ENCODE measurements at places on chromosomes 7 and 10.

- no peak for DNase-seq
Measured at GRCh38 chr10:14124941-14125340, 205.8 kb downstream of the FRMD4A start.

DNA sequence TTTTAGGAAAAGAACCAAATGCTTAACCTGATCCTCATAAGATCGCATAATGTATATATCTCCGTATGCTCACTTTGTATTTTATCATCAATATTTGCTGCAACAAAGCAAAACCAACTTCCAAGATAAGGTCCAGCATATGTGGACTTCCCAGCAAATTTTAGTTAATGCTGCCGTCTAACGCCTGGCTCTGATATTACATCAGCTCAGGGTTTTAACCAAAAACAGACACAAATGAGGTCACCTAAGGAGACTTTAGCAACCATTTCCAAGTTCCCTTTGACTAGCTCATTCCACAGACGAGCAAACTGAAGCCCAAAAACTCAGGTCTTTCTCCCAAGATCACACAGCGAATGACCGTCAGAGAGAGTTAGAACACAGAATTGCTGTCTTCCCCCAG is 59.4 kb upstream of the UCN3 start:
- DNase-seq = no peak

GRCh38 chr7:155456738-155457543 is 988 bp upstream of the EN2 start:
- peak; percentile 24 for DNase-seq

DNA sequence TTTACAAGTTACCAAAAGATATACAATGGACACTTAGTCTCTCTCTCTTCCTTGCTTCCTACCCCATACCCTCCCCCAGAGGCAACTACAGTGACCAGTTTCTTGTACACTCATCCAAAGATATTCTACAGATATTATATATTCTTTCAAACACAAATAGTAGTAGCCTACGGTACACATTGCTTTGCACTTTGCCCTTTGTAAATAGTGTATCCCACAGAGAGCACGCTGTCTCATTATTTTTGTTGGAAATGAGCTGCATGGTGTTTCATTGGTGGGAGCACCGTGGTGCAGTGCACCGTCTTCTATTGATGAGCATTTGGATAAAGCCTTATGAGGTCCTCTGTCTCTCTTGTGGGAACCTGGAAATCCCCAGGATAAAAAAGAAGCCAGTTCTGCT is 24.2 kb downstream of the STRA8 start:
- no peak for DNase-seq

GRCh38 chr10:20632696-20633095 is 264.4 kb downstream of the NEBL start:
- no peak for DNase-seq

DNA sequence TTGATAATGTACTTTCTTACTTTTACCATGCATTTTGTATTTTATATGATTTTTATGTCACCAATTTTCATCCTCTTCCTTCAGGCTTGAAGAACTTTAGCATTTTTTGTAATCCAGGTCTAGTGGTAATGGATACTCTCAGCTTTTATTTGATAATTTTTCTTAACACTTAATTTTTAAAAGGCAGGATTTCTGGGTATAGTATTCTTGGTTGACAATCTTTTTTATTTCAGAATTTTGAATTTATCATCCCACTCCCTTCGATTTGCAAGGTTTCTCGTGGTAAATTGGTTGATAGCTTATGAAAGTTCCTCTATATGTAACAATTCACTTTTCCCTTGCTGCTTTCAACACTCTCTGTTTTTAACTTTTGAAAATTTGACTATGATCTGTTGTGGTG is 363.7 kb downstream of the HTR7 start:
- no peak for DNase-seq

GRCh38 chr10:6796231-6796630 is 216.2 kb upstream of the PRKCQ start:
- DNase-seq = no peak

DNA sequence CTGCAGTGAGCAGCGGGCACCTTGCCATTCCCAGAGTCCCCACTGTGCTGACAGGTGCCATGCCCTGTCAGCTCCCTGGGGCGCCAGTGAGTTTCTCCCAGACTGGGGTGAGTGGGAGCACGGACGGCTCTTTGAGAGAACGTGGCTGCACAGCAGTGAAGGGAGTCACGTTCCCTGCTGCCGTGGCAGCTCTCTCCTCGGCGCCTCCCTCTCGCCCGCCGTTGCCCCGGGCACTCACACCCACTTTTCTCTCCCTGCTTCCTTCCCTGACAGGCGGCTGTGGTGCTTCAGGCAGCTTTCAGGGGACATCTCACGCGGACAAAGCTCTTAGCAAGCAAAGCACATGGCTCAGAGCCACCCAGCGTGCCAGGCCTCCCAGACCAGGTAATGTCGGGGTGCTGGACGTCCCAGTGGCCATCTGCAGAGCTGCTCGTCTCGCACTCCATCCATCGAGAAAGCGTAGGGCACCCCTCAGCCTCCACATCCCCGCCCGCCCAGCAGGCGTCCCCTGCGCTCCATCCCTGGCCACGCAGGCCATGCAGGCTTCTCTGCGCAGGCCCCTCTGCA is 27.1 kb upstream of the TTYH3 start:
- DNase-seq = no peak

DNA sequence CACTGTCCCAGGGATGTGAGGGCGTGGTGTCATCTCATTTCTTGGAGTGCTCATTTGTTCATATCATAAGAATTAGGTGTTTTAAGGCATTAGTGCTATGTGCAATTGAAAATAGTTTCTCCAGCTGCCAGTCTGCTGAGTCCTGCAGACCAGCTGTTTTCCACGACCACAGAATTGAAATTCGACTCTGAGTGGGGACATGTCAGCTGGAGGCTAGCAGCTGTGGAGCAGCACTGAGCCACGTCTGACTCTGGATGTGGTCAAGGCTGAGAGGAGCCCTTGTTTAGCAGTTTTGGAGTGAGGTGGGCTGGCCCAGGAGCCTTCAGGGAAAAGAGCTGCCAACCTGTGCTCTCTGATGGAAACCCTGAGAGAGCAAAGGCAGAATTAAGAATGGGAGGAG is 156.3 kb upstream of the GRB10 start:
- no peak for DNase-seq

All from stimulated activated CD4-positive, alpha-beta T cell treated with anti-CD3 and anti-CD28 coated beads, Interleukin-4, amount 100 ng/mL, for 48 hours (primary cell).